ENCODE measurements at places on chromosomes 7 and 10.

DNA sequence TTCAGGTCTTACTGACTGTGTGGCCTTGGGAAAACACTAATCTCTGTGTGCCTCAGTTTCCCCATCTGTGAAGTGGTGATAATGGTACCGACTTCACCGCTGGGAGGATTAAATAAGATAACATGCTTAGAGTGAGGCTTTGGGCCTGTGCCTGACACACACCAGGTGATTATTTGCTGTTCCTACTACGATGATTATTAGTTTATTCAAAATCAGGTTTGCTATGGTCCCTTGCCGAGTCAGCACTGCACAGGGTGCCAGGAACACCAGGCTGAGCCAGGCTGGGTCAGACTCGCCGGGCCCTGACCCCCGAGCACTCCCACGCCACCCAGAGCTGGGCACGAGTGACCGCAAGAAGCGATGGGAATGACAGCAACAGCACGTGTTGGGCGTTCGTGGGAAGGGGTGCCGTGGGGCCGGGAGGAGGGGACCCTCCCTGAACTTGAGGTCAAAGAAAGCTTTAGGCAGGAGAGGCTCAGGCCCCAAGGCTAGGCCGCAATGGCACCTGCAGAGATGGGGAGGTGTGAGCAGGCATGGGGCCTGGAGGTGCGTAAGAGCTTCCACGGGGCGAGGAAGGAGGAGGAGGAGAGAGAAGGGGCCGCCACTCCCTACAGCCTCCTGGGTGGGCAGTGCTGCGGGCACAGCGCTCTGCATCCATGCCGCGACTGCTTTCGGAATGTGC is 325.4 kb downstream of the DNAJB6 start:
- DNase-seq, result no peak

DNA sequence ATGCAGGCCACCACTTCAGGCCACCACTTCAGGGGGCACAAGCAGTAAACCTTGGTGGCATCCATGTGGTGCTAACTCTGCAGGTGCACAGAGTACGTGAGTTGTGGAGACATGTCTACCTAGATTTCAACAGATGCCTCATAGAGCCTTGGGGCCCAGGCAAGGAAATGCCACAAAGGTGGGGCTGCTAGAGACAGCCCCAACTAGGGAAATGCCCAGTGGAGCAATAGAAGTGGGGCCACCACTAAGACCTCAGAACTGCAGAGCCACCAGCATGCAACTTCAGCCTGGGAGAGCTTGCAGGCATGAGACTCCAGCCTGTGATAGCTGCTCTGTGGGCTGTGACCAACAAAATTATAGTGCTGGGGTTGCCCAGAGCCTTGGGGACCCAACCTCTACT is 107.6 kb downstream of the DNAJC1 start:
- DNase-seq, result no peak

DNA sequence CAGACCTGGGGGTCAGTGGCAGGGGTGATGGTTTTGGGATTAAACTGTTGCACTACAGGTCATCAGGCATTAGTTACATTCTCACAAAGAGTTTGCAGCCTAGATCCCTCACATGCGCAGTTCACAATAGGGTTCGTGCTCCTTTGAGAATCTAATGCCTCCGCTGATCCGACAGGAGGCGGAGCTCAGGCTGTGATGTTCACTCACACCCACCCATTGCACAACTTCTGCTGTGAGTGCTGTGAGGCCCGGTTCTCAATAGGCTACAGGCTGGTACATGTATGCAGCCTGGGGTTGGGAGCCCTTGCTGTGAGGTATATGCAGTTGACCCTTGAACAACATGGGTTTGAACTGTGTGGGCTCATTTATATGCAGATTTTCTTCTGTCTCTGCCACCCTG is 416.4 kb downstream of the GFRA1 start:
- no peak for DNase-seq

GRCh38 chr7:36299223-36299774 is 90.4 kb upstream of the ANLN start:
- no peak for DNase-seq

GRCh38 chr10:68086910-68087684 is 12.0 kb upstream of the HERC4 start:
- DNase-seq, result no peak

- DNase-seq, result no peak
Measured at GRCh38 chr10:29386342-29386999, 97.6 kb downstream of the LYZL1 start.

DNA sequence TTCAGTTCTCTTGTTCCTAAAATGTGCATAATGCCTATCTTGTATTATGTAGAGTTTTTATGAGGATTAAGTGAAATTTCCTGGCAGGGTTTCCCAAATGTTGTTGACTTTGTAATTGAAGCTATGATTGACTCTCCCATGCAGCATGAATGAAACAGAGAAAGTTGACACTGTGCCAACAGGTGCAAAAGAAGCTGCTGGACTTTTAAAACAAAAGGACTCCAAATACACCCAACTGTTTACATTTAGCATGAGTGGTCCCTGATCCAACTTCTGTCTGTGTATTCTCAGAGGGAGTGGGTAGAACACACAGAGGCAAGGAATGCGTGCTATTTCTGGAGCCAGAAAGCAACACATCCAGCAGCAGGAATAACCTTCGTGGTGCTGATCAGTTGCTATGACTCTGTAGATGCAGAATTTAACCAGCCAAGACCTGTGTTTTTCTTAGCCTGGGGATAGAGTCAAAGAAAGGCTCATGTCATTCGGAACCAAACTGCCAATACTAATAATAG is 14.4 kb upstream of the RBM20 start:
- no peak for DNase-seq

DNA sequence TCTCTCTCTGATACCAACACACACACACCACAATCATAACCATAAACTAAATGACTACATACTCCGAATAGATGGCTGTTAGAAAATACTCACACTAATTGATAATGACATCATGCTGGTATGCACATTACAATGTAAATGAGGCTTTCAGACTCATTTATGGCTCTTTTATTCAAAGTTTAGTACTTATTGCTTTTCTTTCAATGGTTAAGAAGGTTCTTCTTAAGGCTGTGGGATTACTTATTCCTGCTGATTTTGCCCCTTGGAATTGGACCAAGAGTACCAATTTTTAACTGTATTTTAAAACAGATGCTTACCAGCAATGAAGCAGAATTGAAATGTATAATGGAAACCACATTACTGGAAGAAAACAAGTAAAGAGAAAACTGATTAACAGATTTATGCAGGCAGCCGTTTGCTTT is 20.6 kb upstream of the CABCOCO1 start:
- no peak for DNase-seq

DNA sequence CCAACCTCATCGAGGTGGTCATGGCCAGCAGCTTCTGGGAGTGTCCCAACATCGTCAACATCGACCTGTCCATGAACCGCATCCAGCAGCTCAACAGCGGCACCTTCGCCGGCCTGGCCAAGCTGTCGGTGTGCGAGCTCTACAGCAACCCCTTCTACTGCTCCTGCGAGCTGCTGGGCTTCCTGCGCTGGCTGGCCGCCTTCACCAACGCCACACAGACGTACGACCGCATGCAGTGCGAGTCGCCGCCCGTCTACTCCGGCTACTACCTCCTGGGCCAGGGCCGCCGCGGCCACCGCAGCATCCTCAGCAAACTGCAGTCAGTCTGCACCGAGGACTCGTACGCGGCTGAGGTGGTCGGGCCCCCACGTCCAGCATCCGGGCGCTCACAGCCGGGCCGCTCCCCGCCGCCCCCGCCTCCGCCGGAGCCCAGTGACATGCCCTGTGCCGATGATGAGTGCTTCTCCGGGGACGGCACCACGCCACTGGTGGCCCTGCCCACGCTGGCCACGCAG is 75.0 kb downstream of the ELFN1 start:
- no peak for DNase-seq

GRCh38 chr7:127967281-127967680 is 64.0 kb downstream of the LRRC4 start:
- no peak for DNase-seq

DNA sequence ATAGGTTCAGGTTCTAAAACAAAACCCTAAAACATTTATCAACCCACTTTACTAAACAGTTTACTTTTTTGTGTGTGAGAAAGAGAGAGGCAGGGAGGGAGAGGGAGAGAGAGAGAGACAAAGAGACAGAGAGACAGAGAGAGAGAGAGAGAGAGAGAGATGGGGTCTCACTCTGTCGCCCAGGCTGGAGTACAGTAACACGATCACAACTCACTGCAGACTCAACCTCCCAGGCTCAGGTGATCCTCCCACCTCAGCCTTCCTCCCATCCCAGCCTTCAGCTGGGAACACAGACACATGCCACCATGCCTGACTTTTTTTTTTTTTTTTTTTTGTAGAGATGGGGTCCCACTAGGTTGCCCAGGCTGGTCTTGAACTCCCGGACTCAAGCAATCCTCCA is 52.9 kb downstream of the PARD3 start:
- no peak for DNase-seq

GRCh38 chr10:12768156-12769100 is 233.1 kb downstream of the CCDC3 start:
- no peak for DNase-seq

GRCh38 chr10:123212640-123213039 is 58.4 kb downstream of the BUB3 start:
- DNase-seq, result no peak

DNA sequence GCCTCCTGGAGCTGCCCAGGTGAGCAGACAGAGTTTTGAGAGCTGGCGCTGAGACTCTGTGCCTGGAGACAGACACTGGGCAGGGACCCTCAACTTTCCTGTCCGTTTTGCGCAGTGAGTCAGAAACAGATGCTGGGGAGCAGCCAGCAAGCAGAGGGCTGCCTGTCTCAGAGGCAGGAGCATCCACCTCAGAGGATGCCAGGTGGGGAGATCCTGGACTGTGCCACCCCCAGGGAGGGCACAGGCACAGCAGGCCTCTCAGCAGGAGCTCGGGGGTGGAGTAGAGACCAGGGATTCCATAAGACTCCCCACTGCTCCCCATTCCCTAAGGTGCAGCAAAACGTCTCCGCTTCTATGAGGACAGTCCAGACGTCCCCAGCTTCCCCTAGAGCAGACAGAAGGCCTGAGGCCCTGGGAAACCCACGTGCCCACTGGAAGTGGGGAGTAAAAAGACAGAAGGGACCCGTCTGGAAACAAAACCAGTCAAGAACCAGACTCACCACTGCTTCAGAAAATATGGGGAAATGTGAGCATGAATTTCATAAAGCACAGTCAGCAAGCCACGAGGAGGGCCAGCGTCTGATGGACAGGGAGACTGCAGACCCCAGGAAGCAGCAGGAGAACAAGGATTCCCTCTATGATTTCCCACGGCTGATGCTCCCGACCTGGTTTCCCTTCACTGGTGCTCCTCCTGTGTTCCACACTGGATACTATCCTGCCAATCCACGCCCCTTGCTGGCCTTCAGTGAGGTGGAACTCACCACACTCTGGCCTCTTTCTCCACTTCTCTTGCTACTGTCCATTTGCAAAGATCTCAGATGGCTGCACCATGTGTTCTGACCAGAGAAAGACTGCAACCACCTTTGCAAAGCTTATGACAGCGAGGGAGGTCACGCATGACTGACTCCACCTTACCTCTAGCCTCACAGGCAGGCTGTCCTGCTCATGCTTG is 151.3 kb upstream of the FAM20C start:
- DNase-seq, result no peak

DNA sequence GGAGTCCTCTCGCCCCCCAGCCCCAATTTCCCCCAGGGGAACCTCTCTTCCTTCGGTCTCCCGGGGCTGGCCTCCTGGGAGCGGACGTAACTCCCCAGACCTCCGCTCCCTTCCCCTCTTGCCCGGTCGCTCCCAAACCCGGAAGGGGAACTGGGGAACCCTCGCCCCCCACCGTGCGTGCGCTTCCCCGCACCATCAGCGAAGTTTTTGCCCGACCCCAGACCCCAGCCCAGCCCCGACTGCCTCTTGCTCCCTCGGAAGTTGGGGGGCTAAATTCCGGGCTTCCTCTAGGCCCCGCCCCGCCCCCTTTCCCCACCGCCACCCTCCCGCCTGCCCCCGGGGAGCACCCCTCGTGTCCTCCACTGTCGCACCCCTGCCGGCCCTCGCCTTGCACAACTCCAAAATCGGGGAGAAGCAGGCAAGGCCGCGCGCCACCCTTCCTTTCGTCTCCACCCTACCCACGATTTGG is 436 bp downstream of the GNB2 start:
- DNase-seq, result no peak

DNA sequence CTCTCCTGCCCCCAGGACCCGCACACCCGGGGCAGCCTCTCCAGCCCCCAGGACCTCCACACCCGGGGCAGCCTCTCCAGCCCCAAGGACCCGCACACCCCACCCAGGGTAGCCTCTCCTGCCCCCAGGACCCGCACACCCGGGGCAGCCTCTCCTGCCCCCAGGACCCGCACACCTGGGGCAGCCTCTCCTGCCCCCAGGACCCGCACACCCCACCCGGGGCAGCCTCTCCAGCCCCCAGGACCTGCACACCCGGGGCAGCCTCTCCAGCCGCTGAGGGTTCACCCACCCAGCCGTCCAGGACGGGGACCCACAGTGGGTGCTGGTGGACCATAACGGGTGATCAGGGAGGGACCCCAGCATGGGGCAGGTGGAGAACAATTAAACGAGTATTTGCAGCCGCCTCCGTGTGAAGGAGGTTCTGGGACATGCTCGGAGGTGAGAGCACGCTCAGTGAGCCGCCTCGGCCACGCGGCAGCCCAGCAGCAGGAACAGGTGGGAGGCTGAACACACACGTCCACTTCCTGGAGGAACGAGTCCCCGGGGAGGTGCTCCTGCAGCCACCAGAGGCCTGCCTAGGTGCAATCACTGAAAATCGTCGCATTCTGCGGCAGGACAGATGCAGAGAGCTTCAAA is 107.9 kb downstream of the PDGFA start:
- DNase-seq, result no peak

DNA sequence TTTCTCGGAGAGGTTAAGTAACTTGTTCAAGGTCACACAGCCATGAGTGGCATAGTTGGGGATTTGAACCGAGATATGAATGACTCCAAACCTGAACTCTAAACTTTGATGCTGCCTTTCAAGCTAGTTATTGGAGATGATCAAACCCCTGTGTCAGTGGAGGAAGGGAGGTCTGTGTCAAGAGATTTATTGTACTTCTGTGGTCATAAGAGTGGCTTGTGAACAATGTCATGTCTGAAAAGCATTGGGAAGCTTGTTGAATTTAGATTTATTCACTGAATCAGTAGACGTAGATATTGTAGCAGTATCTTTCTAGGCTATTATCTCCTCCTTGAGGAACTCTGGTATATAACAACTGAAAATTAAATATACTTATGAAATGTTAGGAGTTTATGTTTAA is 27.3 kb downstream of the SNX10 start:
- DNase-seq, result no peak

DNA sequence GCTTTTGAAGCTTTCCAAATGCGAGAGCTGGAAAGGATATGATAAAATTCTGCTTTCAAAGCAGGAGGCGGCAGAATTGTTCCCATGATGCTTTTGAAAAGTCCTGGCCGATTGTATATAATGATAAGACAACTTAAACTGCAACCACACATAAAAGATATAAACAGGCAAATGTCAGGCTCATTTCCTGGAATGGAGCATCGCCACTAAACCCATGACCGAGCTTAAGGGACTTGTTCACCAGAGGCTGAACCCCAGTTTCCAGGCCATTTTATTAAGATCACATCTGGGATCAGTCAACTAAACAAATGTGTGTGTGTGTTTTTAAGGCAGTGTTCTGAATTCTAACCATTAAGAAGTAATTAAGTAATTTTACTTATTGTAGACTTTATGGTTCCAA is 131.6 kb downstream of the ITGA8 start:
- no peak for DNase-seq

- DNase-seq, result no peak
Measured at GRCh38 chr10:126013489-126014281, 117.3 kb downstream of the FANK1 start.
